ENCODE measurements at places on chromosomes 6 and 20. TPM values are rescaled to one million over a fixed set of nuclear protein-coding genes. Genes with fewer than 3 reads are reported as not detected.

The RFX6 gene
- not detected for polyA plus RNA-seq

The SMPDL3A gene
- not detected for polyA plus RNA-seq

GRCh38 chr20:1019344-1019743, 17.2 kb upstream of the RSPO4 start:
- DNase-seq = no peak
- peaks cover 24% of the 10 kb centered on the region for H3K27me3 ChIP-seq
- H3K4me3 ChIP-seq = no peak overlapping the region

GRCh38 chr6:54040545-54040944, 70.7 kb upstream of the MLIP start:
- H3K4me1 ChIP-seq = no peaks in the 10 kb centered on the region
- H3K4me3 ChIP-seq = no peak overlapping the region
- no peaks in the 10 kb centered on the region for H3K36me3 ChIP-seq
- no peak overlapping the region for H3K27ac ChIP-seq

- H3K36me3 ChIP-seq = peaks cover 34% of the 10 kb centered on the region
- no peaks in the 10 kb centered on the region for H3K27me3 ChIP-seq
- DNase-seq = peak; percentile 58
- peak overlapping the region; percentile 88 for H3K27ac ChIP-seq
- peaks cover 77% of the 10 kb centered on the region for H3K4me1 ChIP-seq
- H3K4me3 ChIP-seq = peak overlapping the region; percentile 30
Observed at GRCh38 chr6:35583893-35584688, 71.4 kb upstream of the TULP1 start.

- no peaks in the 10 kb centered on the region for H3K4me1 ChIP-seq
- no peak overlapping the region for H3K27ac ChIP-seq
- DNase-seq = no peak
- H3K36me3 ChIP-seq = no peaks in the 10 kb centered on the region
Observed at GRCh38 chr6:105932440-105932839, 153.7 kb upstream of the PRDM1 start.

DNA sequence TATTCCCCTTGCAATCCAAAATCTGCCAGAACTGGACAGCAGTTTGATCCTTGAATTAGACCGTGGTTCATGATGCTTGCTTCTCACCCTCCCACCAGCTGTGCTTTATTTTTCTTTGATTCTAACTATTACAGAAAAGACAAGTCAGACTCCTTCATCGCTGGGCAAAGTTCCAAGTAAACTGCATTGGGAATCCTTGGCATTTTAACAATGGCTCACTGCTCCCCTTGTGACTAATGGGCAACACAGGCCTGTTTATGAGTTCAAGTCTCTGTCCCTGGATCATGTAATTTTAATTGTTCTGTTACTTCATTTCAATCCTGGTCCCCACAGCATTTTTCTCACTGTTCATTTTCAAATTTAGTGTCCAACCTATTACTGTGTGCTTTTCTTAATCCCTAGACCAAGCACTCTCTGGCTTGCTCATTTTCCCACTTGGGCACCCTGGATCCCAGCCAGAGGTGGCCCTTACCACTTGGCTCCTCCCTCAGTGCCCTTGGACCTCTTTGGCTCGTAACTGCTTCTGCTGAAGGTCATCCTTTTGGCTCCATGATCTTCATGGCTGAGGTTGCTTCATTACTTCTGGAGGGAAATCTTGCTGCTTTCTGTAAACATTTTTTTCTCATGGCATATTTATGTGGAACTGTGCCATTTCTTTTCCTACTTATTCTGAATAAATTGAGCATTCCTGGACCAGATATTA, 32.8 kb downstream of the PSMB9 start:
- no peaks in the 10 kb centered on the region for H3K36me3 ChIP-seq
- no peaks in the 10 kb centered on the region for H3K27me3 ChIP-seq
- no peak for DNase-seq
- H3K4me1 ChIP-seq = peaks cover 8% of the 10 kb centered on the region
- peak overlapping the region; percentile 2 for H3K27ac ChIP-seq

The PRICKLE4 gene
- not detected for polyA plus RNA-seq

DNA sequence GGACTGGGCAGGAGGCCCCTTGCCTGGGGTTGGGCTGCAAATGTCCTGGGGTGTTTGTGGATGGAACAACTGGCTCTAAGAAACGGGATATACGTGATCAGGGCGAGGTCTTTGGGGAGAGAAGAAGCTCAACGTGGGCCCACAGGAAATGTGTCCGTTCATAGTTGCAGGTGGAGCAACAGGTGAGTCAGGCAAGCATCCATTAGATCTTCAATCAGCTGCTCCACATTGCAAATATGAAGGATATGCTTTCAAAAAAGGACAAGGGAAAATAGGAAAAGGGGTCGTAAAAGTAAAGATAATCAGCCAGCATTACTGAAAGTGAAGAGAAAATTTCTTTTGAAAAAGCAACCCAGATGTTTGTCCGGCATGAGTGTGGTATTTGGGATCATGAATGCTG, 251.0 kb downstream of the CDH4 start:
- H3K36me3 ChIP-seq = no peaks in the 10 kb centered on the region
- H3K4me3 ChIP-seq = no peak overlapping the region
- no peak overlapping the region for H3K27ac ChIP-seq
- H3K4me1 ChIP-seq = peaks cover 2% of the 10 kb centered on the region
- no peaks in the 10 kb centered on the region for H3K27me3 ChIP-seq
- no peak for DNase-seq

DNA sequence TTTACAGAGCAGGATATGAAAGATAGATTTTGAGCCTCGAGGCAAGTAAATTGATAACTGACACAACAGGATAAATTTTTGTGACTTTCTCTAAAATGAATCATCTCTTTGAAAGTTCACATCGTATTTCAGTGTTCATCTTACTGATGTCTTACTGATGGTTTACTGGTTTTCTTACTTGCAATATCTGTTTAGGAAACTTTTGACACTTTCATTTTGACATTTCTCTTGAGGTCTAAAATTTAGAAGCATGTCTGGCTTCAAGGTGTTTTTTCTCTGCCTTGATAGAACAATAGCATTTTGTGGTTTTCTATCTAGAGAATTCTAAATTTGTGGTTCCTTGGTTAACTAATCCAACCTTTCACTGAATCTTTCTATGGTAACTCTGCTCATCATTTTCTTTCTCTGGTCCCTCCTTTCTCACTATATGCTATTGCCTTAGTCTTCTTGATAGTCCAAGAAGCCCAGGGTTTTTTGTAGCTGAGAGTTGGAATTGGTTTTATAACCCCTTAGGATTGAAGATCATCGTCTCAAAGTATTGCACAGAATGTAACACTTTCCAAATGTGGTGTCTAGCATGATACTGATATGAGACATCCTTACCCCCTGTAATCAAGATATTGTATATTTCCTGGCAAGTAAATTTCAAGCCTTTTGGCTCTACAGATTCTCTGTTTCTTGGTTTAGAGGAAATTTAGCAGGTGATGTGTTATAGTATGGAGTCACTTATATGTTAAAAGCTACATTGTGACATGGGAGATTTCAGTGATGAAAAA, 98.7 kb downstream of the RNF144B start:
- no peaks in the 10 kb centered on the region for H3K36me3 ChIP-seq
- no peaks in the 10 kb centered on the region for H3K4me1 ChIP-seq
- no peak for DNase-seq
- H3K27ac ChIP-seq = no peak overlapping the region

DNA sequence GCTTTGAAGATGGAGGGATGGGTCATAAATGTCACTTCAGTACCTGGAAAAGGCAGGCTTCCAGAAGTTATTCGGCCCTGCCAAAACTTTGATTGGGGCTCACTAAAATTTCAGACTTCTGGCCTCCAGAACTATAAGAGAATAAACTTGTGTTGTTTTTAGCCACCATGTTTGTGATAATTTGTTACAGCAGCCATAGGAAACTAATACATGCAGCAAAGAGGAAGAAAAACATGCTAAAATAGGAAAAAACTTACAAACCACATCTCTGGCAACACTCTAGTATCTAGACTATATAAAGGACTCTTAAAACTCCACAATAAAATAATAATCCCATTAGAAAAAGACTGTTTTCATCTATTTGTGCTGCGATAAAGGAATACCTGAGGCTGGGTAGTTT, 9.5 kb downstream of the ADAT2 start:
- H3K27ac ChIP-seq = no peak overlapping the region
- peaks cover 2% of the 10 kb centered on the region for H3K4me1 ChIP-seq
- H3K36me3 ChIP-seq = peaks cover 63% of the 10 kb centered on the region
- DNase-seq = no peak
- H3K27me3 ChIP-seq = no peaks in the 10 kb centered on the region

- no peaks in the 10 kb centered on the region for H3K36me3 ChIP-seq
- no peaks in the 10 kb centered on the region for H3K4me1 ChIP-seq
- H3K27ac ChIP-seq = no peak overlapping the region
- no peak for DNase-seq
- no peak overlapping the region for H3K4me3 ChIP-seq
Observed at GRCh38 chr6:132872923-132873322, 58.6 kb downstream of the RPS12 start.

Measured in naive thymus-derived CD8-positive, alpha-beta T cell (primary cell).